ENCODE measurements at places on chromosomes 16 and 17.

- DNase-seq = no peak
Observed at GRCh38 chr16:57628008-57628781, at the start of gene ADGRG1. Gene ADGRG1 (plus strand): TSS chr16:57628630. CDS start chr16:57650288, 21,658 bp downstream.

GRCh38 chr17:63635787-63636186, 13.6 kb downstream of the MAP3K3 start:
- no peak for DNase-seq

GRCh38 chr16:28845761-28846079, 428 bp downstream of the TUFM start:
- DNase-seq = no peak

- DNase-seq = no peak
Observed at GRCh38 chr17:62062944-62063343, 2.1 kb downstream of the MED13 start.

- no peak for DNase-seq
Observed at GRCh38 chr16:1146409-1146808, 6.5 kb upstream of the CACNA1H start.

GRCh38 chr17:78634154-78634553, 57.0 kb upstream of the DNAH17 start:
- no peak for DNase-seq
